T-helper 1 cell (primary cell): ENCODE measurements at places on chromosomes 3 and 15.

GRCh38 chr3:134846911-134847317 is 51.9 kb downstream of the EPHB1 start:
- DNase-seq: no peak

DNA sequence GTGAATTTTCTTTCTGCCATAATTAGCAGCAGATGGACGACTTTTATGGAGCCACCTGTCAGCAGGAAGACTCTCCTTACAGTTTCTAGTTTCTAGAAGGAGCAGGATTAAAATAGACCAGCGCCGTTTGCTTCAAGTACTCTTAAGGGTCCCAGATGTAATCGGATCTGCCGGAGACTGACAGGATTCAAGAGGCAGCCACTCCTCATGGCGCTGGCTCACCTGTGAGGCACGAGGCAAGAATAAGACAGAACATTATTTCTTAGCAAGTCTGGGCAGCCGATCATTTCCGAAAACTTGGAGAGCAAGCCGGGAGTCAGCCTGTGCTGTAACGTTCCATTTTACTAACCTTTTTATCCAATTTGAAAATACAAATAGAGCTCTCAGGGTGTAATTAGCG is 410.4 kb upstream of the RORA start:
- no peak for DNase-seq

DNA sequence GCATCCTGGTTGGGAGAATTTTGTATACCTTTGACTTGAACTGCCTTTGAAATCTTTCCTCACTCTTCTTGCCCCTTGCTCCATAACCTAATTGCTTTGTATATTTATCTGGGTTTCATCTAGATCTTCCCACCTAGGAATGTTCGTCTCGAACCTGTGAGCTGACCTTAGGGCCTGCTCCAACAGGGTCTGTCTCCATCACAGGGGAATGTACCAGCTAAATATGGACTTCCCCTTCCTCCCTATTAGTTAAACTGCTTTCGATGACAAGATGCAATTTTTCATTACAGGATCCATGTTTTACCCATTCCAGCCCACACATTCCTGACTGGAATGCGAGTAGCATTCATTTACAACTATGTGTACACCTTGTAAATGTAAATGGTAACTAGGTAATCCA is 10.6 kb upstream of the ETV5 start:
- no peak for DNase-seq

- DNase-seq: no peak
These were observed 128.3 kb upstream of the SAMMSON start for GRCh38 chr3:69871251-69871650.

- no peak for DNase-seq
These were observed 113.8 kb upstream of the KCNMB2 start for GRCh38 chr3:178422406-178422805.

DNA sequence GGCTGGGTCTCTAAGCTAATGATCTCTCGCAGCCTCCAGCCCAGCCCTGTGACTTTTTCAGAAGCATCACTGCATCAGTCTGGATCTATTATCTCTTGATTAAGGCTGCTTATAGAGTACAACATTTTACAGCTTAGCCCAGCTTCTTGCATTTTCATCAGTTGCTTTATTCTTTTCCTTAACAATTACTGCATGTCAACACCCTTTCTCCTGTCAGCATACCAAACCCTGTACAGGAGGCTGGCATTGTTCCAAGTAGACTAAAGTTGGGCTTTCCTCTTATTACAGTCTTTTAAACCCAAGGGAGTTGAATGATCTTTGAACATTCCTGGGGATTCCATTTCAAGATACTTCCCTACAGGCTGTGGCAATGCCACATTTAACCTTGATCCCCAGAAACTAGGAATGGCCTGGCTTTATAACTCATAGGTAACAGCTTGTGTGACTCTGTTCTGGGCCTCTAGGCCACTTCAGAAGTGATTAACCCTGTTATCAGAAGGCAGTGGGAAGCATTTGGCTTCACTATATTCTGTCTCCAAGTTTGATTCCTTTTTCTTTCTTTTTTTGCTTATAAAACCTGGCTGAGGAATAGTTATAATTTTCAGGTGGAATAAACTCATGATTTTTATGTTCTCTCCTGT is 182.9 kb downstream of the KCNMB2 start:
- no peak for DNase-seq
